ENCODE measurements at places on chromosomes 6 and 20. TPM values are rescaled to one million over a fixed set of nuclear protein-coding genes. Genes with fewer than 3 reads are reported as not detected.

ZSCAN26 gene
- 25.9 TPM for total RNA-seq

- DNase-seq: no peak
These were observed 65.1 kb downstream of the CGA start for GRCh38 chr6:87029711-87030314.

PLEKHG1 gene
- 42.2 TPM for total RNA-seq

DNA sequence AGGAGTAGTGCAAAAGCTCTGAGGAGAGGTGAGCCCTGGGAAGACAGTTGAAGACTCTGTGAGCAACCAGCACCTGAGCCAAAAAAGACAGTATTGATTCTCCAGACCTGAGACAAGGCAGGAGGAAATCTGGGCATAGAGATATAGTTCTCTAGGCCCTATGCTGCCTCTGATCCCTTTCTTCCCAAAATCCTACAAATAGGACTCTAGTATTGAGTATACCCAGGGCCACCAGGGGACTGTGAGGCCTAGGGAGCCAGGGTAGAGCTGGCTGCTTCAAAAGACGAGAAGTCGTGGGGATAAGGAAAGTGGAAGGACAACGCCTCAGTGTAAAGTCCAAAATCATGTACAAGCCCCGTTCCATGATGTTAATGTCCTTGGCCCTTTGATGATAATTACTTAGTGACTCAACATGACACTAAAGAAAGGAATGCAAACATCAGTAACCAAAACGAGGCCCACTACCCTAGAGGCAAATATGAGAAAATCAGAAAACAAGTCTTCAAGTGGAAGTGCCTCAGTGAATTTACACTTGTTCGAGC lies 197.3 kb upstream of the PROKR2 start:
- no peak for DNase-seq

SEMG1 gene
- not detected for total RNA-seq

TEAD3 gene
- total RNA-seq: 43.4 TPM

GRM4 gene
- 0.38 TPM for total RNA-seq

CD109 gene
- 0.27 TPM for total RNA-seq

DNA sequence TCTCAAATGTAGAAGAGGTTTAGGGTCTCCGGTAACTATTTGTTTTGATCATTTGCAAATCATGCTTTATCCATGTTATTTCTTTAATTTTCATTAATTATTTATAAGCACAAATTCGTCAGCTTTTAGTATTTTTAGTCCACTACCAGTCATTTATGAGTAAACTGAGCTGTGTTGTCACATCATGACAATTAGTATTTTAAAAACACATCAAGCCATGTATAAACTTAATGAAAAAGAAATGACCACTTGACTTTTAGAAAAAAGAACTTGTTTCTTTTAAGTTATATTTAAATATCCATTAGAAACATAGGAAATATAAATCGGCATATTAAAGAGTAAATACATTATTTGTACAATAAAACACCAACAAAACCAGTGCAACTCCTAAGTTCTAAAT lies 2.8 kb downstream of the NKX2-4 start:
- no peak for DNase-seq

DNA sequence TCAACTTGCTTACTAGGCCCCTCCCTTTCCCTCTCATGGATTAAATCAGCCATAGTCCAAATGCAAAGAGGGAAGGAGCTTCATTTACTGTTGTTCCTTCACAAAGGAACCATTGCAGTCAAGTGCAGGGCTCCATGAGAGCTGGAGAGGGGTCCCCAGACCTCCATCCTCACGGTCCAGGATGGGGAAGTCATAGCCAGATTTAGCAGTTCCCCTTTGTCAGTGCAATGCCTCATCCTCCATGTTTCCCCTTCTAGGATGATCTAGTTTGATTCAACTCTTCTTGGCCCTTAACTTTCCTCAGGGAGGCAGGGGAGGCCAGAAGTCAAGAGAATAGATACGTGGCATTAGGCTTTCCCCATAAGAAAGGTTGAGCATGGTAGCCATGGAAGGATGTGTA lies 66.5 kb upstream of the FUCA2 start:
- no peak for DNase-seq

DNA sequence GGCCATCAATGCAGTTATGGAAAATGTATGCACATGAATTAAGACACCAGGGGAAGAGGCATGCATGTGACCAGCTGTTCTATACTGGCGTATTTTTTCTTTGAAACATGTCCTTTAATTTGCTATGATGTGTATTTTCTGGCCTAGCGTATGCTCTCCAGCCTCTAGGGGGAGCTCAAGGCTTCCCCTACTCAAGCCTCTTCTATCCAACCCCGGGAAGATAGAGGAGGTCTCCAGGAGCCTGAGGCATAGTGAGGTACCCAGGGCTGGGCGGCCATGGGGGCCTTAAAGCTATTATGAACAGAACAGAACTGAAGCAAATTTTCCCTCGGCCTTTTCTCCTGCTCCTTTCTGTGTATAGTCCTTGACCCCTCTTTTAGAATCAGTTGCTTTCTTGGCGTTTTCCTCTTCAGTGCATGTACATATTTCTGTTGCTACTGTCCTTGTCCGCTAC lies 528.9 kb downstream of the MAFB start:
- DNase-seq: peak; percentile 23

ANKRD66 gene
- total RNA-seq: not detected

DNA sequence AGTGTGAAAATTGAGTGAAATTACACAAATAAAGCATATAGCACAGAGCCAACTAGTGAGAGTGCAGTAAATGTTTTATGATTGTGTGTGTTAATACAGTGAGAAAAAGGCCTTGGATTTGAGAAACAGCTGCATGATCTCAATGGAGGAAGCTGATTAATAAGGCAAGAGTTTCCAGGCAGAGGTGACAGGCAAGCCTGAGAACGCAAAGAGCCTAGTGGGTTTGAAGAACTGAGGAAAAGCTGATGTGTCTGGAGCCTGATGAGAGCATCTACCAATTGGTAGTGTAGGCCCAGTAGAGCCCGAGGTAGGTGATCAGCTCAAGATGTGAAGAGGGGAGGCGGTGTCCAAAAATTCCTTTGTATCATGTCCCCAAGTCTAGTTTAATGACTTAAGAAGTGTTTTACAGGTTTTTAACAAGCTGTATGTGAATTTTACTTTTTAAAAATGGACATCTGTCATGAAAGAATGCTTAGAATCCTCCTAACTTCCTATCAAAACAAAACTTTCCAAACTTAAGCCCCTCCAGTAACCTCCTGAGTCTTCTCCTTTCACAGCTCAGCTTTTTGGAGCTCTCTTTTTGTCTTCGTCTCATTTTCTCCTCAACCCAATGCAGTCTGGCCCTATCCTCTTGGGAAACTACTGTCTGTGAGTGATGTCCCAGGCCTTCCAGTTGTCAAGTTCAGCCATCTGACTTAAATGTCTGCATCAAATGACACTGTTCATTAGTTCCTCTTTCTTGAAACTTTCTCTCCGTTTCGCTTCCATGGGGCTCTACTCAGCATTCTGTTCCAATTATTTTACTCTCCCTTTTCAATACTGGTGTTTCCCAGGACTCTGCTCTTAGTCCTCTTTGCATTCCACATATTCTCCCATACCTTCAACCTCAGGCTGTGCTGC lies 1.2 kb downstream of the CDC40 start:
- DNase-seq: no peak

DNA sequence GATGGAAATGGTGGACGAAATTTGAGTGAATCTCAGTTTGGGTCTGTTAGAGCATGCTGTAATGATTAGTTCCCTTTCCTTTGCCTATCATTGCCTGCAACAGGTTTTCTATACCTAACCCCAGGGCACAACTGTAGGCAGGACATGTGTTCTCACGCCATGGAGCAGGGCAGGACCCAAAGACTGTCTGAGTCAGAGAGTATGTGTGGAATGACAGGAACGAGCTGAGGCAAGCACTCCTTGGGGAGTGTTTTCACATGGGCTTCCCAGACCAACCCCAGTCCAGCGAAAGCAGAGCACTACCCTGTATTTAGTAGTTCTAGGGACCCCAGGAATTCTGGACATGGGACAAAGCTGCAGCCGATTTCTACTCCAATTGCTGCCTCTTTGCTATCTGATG lies 234.2 kb downstream of the HACE1 start:
- DNase-seq: no peak

CFB gene
- total RNA-seq: 3.9 TPM

- no peak for DNase-seq
These were observed 24.7 kb downstream of the PACSIN1 start for GRCh38 chr6:34490390-34491090.

GRCh38 chr6:166419286-166419685 lies 36.5 kb upstream of the MPC1 start:
- no peak for DNase-seq

DNA sequence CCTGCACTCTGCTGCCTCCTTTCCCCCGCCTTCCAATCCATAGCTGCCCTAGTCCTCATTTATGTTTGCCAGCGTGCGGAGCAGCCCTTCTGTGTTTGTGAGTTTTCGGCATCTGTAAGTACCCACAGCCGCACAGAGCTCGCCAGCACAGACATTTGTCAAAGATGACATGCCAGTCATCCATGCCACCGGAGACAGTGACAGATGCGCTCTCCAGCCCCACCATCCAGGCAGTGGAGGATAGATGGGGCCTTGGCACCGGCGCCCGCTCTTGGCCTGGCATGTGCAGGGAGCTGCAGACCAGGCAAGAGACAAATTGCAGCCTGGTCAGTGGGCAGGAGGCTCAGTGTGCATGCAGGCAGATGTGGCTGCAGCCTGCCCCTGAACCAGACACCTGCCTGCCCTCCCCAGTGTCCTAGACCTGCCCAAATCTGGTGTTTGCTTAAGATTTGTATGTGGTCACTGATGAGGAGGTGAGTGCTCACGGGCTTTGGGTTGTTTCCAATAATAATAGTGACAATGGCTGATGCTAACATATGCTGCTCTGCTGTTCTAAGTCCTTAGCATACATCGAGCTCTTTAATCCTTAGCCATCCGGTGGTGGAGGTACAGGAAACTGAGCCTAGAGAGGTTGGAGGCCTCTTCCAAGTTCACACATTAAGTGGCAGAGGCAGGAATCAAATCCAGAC lies 78.1 kb downstream of the UNC5CL start:
- no peak for DNase-seq

GRCh38 chr6:14765721-14766390 lies 480.0 kb upstream of the JARID2 start:
- DNase-seq: no peak

GRCh38 chr20:23586735-23587525 lies 18.6 kb upstream of the CST9L start:
- no peak for DNase-seq

GRCh38 chr6:79780881-79781280 lies 149.8 kb downstream of the SH3BGRL2 start:
- DNase-seq: no peak

SSTR4 gene
- not detected for total RNA-seq

GRCh38 chr6:22083119-22083518 lies 213.7 kb downstream of the PRL start:
- no peak for DNase-seq

DNA sequence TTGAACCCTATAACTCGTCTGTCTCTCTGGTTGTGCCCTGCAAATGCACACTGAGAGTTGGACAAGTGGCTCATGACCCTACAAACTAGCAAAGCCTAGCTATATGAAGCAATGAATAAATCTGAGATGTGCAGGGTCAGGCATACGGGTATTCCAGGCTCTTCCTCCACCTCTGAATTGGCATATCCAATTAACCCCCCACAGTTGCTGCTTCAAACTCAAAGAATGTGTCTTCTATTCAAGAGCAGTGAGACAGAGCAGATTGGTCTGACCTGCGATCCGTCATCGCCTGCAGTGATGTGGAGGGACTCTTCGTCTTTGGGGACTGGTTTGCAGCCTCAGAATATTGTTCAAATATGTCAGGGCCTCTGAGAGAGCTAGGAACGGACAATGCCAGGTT lies 59.8 kb downstream of the LAMP5 start:
- no peak for DNase-seq

DNA sequence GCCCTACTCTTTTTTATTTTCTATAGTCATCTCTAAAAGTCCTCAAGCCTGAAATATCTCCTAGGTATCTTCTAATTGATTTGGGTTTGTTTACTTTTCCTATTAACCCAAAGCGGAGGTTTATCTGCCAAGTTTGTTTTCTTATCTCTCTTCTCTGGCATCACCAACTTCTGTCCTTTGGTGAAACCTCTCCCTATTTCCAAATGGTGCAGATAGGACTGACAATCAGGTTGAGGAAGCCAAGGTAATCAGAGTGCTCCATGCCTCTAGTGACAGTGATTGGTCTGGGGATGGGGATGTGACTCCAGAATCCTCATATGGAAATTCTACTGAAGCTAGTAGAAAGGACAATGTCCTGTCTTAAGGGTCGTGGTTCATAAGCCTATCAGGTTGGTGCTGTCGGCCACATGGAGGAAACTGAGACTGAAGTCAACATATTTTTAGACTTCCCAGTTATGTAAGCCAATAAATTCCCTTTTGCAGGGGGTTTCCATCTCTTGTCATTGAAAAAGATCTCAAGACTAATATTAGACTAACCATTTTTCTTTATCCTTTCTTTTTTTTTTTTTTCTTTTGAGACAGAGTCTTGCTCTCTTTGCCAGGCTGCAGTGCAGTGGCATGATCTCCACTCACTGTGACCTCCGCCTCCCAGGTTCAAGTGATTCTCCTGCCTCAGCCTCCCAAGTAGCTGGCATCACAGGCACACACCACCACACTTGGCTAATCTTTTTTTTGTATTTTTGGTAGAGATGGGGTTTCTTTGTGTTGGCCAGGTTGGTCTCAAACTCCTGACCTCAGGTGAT lies 28.0 kb downstream of the KIF6 start:
- no peak for DNase-seq

PPP1R3G gene
- not detected for total RNA-seq

GRCh38 chr20:951384-952169 lies 35.4 kb upstream of the ANGPT4 start:
- DNase-seq: no peak

Measured in progenitor cell of endocrine pancreas (in vitro differentiated cells).